Natural killer cell (primary cell): ENCODE measurements at places on chromosomes 7 and 10.

DNA sequence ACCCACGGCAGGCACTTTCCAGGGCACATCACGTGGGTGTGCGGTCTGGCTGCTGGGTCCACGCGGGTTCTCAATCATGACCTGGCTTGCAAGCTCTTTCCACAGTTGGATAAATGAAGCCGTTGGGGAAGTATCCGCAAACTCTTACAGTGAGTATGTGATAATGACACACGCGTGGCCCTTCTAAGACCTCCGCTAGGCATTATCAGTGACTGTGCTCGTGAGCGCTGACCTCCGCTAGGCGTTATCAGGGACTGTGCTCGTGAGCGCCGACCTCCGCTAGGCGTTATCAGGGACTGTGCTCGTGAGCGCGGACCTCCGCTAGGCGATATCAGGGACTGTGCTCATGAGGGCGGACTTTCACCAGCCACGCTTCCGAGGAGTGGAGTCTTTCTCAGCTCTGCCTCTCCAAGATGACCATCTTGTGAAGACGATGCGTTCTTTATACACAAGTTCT, 107.0 kb downstream of the WDR37 start:
- no peaks in the 10 kb centered on the region for H3K4me1 ChIP-seq
- no peaks in the 10 kb centered on the region for H3K36me3 ChIP-seq
- no peak overlapping the region for H3K4me3 ChIP-seq
- no peaks in the 10 kb centered on the region for H3K27me3 ChIP-seq

GRCh38 chr10:63772491-63772890, 251.3 kb downstream of the REEP3 start:
- no peaks in the 10 kb centered on the region for H3K27me3 ChIP-seq
- no peak for DNase-seq
- H3K36me3 ChIP-seq = no peaks in the 10 kb centered on the region

GRCh38 chr7:33107136-33108066, 1.8 kb downstream of the RP9 start:
- no peak overlapping the region for H3K27ac ChIP-seq
- DNase-seq = no peak
- peaks cover 22% of the 10 kb centered on the region for H3K4me1 ChIP-seq

DNA sequence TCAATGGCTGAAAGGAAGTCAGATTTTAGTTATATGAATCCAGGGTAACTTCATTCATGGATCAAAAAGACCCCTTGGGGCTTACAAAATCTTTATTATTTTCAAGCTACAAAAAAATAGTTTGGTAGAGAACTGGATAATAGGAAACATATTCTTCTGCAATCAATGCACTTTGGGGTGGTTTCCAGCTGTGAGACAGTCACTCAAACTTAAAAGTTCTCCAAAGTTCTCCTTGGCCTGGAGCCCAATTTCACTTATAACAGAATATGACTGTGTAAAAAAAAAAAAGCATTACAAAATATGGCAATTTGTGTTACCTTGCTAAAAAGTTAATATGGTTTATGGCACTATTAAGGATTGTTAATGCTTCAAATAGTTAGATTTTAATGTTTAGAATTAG, 255.5 kb downstream of the AGMO start:
- no peaks in the 10 kb centered on the region for H3K4me1 ChIP-seq
- H3K36me3 ChIP-seq = no peaks in the 10 kb centered on the region
- H3K27ac ChIP-seq = no peak overlapping the region
- H3K4me3 ChIP-seq = no peak overlapping the region

GRCh38 chr7:135959646-135960363, 17.4 kb downstream of the MTPN start:
- DNase-seq = no peak
- no peak overlapping the region for H3K4me3 ChIP-seq
- peaks cover 8% of the 10 kb centered on the region for H3K36me3 ChIP-seq
- no peaks in the 10 kb centered on the region for H3K4me1 ChIP-seq
- no peak overlapping the region for H3K27ac ChIP-seq

DNA sequence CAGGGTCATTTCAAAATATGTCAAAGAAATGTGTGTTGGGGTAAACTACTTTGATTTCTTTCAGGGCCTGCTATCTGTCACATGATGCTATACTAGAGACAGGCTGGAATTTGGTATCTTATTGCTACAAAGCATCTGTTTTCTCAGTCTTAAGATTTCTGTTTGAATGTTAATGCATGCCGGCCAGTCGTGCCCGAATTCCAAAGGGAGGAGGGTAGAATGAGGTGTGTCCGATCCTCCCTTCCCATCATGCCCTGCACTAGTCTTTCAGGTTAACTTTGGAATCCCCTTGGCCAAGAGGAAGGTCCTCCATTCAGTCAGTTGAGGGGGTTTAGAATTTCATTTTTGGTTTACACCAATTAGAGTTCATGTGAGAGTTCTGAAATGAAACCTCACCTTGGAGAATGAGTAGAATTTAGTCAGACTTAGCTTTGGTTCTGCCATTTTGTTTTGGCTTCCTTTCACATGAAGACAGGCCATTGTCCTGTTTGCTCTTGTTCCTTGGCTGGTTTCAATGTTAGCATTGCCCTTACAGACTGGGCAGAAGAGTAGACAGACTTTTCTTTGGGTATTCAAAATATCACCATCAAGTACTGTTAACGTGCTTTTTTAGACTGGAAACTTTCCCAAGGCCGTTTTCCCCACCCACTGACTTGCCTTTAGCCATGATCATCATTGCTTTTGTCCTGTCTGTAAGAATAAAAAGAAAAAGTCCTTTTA, 95.8 kb downstream of the CAMK1D start:
- H3K27ac ChIP-seq = no peak overlapping the region
- peaks cover 16% of the 10 kb centered on the region for H3K4me1 ChIP-seq
- no peaks in the 10 kb centered on the region for H3K36me3 ChIP-seq
- no peak for DNase-seq

DNA sequence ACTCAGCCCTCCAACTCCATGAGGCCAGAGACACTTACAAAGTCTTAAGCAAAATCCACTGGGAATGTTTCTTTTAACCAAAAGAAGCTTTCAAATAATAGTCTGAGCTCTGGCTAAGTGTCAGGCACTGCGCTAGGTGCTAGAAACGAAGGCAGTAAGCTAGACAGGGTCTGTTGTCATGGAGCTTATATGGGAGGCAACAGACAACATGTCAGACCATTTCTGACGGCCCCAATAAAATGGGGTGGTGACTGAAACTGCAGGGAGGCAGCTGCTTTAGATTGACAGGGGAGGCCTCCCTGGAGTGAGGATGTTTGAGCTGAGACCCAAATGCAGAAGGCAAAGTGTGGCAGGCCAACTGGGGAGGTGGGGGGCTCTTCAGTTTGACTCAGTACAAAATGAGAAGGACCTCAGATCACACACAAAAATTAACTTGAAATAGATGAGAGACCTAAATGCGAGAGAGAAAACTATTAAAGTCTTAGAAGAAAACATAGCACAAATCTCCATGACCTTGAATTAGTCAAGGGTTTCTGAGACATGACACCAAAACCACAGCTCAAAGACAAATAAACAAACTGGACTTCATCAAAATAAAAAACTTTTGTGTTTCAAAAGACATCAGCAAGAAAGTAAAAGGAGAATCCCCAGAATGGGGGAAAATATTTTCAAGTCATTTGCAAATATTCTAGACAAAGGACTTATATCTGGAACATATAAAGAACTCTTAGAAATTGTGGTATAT, 40.6 kb downstream of the SH3PXD2A start:
- DNase-seq = no peak
- no peaks in the 10 kb centered on the region for H3K4me1 ChIP-seq
- H3K4me3 ChIP-seq = no peak overlapping the region
- H3K27ac ChIP-seq = no peak overlapping the region
- no peaks in the 10 kb centered on the region for H3K27me3 ChIP-seq

DNA sequence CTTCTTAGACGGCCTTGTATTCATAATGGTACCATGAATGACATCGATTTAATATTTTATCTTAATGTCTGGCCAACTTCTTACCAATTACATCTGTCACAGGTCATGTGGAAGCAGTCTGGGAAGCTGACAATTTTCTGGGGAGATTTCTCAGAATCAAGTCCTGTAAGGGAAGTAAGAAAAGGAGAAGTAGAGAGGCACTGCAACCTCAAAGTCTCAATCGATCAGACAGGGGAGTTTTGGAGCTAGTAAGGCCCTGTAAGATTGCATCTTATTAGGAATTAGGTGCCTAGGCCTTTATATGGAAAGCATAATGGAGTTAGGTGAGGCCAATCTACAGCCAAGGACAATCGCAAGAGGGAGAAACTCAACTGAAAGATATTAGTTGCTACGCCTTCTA, 694.6 kb upstream of the SORCS1 start:
- no peaks in the 10 kb centered on the region for H3K27me3 ChIP-seq
- no peak overlapping the region for H3K4me3 ChIP-seq
- H3K27ac ChIP-seq = no peak overlapping the region
- H3K36me3 ChIP-seq = no peaks in the 10 kb centered on the region
- no peak for DNase-seq

GRCh38 chr10:47413531-47414226, 29.6 kb upstream of the ZNF488 start:
- no peak for DNase-seq
- H3K4me3 ChIP-seq = no peak overlapping the region
- H3K27me3 ChIP-seq = no peaks in the 10 kb centered on the region
